ENCODE measurements at places on chromosomes 13 and 19. TPM values are rescaled to one million over a fixed set of nuclear protein-coding genes. Genes with fewer than 3 reads are reported as not detected.

The CACNA1A gene
- 0.52 TPM for total RNA-seq

The NDUFA13 gene
- total RNA-seq: 169 TPM

The CALR3 gene
- under 0.01 TPM for total RNA-seq

The FFAR1 gene
- total RNA-seq: not detected

The SIGLEC11 gene
- 1.6 TPM for total RNA-seq

The TEX26 gene
- not detected for total RNA-seq

The JUNB gene
- 31.3 TPM for total RNA-seq

The TNFSF13B gene
- 1.6 TPM for total RNA-seq

The CLC gene
- 5.7 TPM for total RNA-seq

The CGB7 gene
- total RNA-seq: 0.52 TPM

The CACTIN gene
- total RNA-seq: 12.5 TPM

The PALM gene
- total RNA-seq: 13.0 TPM

The USHBP1 gene
- 2.1 TPM for total RNA-seq

The FCAR gene
- total RNA-seq: 1.0 TPM

The GPR183 gene
- total RNA-seq: 4.7 TPM

The PLVAP gene
- 12.5 TPM for total RNA-seq

The ZNF681 gene
- 1.6 TPM for total RNA-seq

The ZNF738 gene
- 15.7 TPM for total RNA-seq

The THSD8 gene
- total RNA-seq: not detected

The ZNF726 gene
- 2.6 TPM for total RNA-seq

The APOC4 gene
- not detected for total RNA-seq

The ACER1 gene
- 0.52 TPM for total RNA-seq

The ITM2B gene
- 75.2 TPM for total RNA-seq

The GRAMD1A gene
- total RNA-seq: 17.7 TPM

The CCDC194 gene
- not detected for total RNA-seq

The FCER2 gene
- total RNA-seq: under 0.01 TPM

The MEDAG gene
- total RNA-seq: 11.5 TPM

The MYH14 gene
- 30.3 TPM for total RNA-seq

The SHD gene
- total RNA-seq: 24.5 TPM

The ANGPTL4 gene
- 1.0 TPM for total RNA-seq

The ICAM4 gene
- total RNA-seq: 2.6 TPM

The ZIM2 gene
- total RNA-seq: 12.0 TPM

The UNC13A gene
- not detected for total RNA-seq

The CIC gene
- total RNA-seq: 10.4 TPM

The ZNF805 gene
- 26.1 TPM for total RNA-seq

The CATSPERD gene
- total RNA-seq: not detected

The TNFSF9 gene
- total RNA-seq: 1.0 TPM

The ATP8A2 gene
- total RNA-seq: 2.1 TPM

The NCLN gene
- 8.9 TPM for total RNA-seq

The SLAIN1 gene
- total RNA-seq: 8.4 TPM
